ENCODE measurements at places on chromosomes 11 and 22.

GRCh38 chr22:43466710-43467109, 54.9 kb downstream of the MPPED1 start:
- DNase-seq: no peak

DNA sequence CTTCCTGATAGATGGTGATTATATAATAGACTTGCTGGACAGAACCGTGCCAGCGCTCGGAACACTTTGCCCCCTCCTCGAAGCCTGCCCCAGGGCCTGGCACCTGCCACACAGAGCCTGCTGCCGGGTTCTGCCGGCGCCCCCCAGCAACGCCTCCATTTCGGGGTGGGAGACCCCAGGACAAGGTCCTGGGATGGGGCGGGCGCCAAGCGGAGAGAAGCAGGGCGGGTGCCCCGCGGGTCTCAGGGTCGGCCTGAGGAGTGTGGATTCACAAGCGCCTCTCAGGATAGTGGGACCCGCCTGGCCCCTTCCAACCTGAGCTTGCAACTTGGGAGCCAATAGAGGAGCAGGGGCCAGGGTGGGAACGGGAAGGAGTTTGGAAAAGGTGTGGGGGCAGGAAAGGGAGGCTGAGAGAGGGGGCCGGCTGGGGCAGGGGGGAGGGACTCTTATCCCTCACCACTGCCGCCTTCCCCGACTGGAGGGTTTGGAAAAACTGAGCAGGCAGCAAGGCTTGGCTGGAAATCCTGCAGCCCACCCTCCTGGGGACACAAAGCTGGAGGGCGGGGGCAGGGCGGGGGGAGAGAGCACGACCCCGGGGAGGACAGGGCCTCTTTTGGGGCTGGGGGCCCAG, 3.3 kb upstream of the BCL9L start:
- DNase-seq: no peak

- DNase-seq: peak; percentile 14
Measured at GRCh38 chr11:79055856-79056631, 384.8 kb downstream of the TENM4 start.

DNA sequence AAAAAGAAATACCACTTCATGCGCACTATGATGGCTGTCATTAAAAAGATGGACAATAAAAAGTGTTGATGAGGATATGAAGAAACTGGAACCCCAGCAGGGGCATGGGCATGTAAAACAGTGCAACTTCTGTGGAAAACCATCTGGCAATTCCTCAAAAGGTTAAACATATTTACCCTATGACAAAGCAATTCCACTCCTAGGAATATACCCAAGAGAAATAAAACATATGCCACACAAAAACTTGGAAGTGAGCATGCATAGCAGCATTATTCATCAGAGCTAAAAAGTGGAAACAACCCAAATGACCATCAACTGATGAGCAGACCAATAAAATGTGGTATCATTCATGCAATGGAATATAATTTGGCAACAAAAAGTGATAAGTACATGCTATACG, 50.1 kb downstream of the LRRC32 start:
- DNase-seq: no peak

DNA sequence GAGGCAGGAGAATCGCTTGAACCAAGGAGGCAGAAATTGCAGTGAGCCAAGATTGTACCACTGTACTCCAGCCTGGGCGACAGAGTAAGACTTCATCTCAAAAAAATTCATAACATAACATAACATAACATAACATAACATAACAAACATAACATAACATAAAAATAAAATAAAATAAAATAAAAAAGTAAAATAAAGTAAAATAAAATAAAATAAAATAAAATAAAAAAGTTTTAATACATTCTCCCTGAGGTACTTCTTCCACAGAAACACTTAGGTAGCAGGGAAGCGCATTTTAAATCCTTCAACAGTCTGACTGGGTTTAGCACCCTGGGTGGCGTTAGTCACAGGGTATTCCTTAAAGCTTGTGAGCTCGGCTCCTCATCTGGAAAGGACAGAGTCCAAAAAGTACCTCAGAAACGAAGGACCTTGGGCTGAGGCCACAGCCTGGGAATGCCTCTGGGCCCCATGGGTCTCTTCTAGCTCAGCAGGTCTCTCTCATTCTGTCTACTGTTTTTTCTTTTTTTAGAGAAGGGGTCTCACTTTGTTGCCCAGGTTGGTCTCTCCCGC, 41.7 kb downstream of the MICAL3 start:
- DNase-seq: no peak

DNA sequence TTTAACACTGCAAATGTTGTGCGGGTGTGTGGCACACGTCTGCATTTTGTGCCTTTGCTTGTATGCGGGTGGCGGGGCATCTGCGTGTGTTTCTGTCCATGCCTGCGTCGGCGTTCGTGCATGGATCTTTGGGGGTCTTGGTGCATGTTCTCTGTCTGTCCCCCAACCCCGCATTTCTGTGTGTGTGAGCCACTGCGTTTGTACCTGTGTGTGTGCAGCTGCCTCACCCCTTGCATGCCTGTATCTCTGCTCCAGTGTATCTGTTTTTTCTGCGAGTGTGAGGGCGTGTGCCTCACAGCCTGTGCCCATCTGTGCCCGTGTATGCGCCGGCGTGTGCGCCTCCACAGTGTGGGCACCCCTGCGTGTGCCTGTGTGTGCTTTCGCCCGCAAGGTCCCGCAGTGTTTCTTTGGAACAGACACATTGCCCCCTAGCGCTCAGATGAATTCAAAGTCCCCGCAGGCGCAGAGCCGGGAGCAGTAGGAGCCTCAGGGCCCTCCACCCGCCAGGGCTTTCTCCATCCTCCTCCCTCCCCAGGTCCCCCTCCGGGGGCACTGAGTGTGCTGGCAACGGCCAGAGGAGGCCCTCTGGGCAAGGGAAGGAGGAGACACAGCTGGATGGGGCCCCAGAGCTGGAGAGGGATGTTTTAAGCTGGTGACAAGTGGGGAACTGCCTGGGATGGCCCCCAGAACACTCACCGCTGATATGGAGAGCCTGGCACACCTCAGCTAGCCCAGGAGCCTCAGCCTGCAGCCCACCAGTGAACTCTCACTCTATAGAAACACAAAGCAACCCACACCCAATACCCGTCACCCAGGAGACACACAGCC, 3.1 kb upstream of the MN1 start:
- peak; percentile 34 for DNase-seq

DNA sequence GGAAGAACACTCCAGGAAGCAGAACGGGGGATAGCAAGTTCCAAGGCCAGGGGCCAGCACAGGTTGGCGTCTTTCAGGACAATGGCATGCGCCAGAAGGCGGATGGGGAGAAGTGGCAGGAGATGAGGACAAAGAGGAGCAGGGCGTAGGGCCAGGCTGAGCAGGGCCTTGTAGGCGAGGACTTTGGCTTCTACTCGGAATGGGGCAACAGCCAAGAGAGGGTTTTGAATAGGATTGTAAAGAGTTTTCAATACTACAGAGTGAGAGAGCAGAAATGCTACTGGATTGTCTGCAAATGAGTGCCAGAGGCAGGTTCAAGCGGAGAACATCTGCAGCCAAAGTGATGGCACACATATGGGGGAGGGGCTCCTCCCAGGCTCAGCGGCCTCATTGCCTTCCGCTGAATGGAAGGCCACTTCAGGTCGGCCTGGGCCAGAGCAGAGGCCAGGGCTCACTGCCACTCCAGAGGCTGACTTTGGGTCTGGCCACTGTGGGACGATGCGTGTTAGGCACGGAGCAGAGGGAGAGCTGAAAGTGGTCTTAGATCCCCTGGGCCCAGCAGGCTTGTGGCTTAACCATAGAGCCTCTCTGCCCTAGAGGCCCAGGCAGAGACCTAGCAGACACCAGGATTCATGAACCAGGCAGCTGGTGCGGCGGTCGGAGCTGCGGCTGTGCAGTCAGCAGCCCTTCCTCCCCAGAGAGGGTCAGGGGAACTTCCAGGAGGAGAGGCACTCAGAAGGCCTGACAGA, 118.2 kb downstream of the DSCAML1 start:
- no peak for DNase-seq

- DNase-seq: peak; percentile 39
Measured at GRCh38 chr11:3341298-3341697, 37.6 kb downstream of the ZNF195 start.

DNA sequence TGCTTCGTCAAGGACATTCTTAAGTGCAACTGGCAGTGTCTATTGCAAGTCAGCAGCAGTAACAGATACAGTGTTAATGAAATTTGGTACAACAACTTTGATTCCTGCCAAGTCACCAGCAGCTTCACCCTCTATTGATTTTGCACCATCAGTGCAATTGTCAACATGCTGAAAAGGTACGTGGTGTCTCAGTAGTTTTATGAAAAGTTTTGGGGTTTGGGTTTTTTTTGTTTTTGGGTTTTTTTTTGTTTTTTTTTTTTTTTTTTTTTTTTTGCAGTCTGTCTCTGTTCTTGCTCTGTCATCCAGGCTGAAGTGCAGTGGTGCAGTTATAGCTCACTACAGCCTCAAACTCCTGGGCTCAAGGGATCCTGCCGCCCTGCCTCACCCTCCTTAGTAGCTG, 19.1 kb upstream of the GRIK4 start:
- DNase-seq: no peak

All from Jurkat, Clone E6-1 (cell line).